ENCODE measurements at places on chromosomes 16 and 17.

DNA sequence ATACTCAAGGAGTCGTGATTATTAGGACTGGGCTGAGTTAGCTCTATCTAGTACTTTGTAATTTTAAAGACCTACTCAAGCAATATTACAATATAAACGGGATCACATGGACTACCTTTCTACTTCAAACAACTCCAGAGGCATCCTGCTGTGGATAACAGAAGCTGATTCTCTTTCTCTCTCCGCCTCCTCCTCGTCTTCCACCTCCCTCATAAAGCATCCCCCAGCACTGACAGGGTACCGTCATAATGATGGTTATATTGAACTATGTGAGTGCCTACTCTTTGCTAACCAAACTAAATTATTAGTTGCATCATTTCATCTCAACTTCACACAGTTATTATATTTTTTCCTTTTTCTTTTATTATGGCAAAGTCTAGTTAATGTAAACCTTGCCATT lies 165.4 kb upstream of the FOXF1 start:
- DNase-seq, result no peak

- no peak for DNase-seq
Observed at GRCh38 chr16:63228259-63228658, 1192.0 kb upstream of the CDH8 start.

DNA sequence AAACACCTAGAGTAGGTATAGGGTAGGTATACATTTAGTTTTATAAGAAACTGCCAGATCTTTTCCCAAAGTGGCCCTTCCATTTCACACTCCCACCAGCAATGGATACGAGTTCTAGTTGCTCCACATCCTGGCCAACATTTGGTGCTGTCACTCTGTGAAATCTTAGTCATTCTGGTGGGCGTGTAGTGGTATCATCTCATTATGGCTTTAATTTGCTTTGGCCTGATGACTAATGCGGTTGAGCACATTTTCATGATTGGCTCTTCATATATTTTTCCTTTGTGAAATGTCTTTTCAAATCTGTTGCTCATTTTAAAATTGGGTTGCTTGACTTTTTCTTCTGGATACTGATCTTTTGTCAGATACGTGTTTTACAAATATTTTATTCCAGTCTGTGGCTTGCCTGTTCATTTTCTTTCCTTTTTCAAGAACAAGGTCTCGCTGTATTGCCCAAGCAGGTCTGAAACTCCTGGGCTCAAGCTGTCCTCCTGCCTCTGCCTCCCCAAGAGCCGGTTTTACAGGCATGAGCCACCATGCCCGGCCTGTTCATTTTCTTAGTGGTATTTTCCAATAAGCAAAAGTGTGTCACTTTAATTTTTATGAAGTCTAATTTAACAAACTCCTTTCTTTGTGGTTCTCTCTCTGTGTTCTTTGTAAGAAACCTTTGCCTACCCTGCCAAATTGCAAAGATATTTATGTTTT lies 192.4 kb downstream of the SEC14L1 start:
- DNase-seq, result no peak

DNA sequence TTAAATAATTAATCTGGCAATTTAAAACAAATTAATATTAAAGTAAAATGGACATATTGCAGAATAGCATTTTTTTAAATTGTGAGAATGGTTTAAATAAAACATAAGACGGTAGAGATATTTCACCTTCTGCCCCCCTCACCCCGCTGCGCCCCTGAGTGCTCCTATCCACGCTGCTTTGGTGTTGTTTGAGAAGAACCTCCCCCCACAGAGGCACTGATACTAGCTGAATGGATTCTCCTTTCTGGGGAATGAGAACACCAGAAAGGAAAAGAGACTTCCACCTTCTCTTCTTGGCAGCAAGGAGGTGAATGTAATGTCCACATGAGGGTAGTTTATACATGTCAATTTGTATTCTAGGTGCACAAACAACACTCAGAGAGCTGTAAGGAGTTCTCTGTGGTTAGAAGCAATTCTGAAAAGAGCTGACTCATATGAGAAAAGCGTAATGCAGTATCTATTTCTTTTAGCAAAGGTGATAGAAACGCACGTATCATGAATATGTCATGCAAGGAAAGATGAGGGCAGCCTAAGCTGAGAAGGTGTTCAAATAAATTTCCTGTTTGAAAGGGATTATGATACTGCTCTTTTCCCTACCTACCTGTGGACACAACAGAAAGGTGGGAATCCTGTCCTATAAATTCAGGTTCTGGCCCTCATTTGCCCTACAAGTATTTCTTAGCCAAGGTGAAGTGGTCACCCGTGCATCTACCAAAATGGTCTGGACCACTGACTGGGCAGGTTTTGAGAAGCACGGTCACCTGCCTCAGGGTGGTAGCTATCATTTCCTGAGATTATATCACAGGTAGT lies 126.9 kb downstream of the PARN start:
- no peak for DNase-seq

- no peak for DNase-seq
Observed at GRCh38 chr16:14523632-14524031, 106.4 kb downstream of the PARN start.

DNA sequence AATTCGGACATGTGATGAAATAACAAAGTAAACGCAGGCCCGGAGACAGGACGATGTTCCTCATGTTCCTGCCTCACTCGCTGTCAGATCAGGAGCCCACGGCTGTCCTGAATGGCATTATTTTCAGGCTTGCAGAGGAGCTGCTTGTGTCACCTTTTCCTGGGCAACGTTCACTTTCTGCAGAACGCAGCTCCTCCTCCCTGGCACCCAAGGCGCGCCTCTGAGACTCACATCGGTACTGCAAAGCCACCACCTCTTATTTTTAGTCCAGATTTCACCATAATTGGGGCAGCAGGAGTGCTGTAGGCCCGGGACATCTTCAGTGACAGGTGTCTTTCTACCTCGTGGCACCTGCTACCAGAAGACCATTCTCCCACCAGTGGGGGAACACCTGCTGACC lies 8.0 kb upstream of the C16orf96 start:
- DNase-seq, result no peak

- no peak for DNase-seq
Observed at GRCh38 chr17:10130263-10130662, 68.1 kb downstream of the GAS7 start.

DNA sequence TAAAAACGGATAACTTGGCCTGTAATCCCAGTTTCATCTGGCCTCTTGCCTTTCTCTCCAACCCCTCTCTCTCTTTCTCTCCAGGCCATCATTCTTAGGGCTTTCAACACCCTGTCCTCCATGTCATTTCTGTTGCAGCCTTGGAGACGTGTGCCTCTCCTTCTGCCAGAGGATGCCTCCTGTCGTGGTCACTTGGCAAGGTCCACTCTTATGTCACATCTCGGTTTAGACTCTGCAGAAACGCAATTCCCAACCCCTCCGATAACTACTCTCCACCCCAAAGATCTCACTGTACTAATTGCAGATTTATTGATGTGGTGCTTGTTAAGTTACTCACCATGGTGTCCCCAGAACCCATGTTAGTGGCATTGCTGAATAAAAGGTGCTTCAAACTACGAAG lies 787.3 kb upstream of the RBFOX1 start:
- DNase-seq, result no peak

- DNase-seq, result no peak
Observed at GRCh38 chr17:75116737-75117136, 7.0 kb downstream of the ARMC7 start.

- DNase-seq, result no peak
Observed at GRCh38 chr17:80624864-80625263, 80.2 kb downstream of the RPTOR start.
